ENCODE measurements at places on chromosomes 13 and 19. TPM values are rescaled to one million over a fixed set of nuclear protein-coding genes. Genes with fewer than 3 reads are reported as not detected.

GRCh38 chr19:33399745-33400681 is 26.5 kb downstream of the CEBPG start:
- no peak for DNase-seq

DNA sequence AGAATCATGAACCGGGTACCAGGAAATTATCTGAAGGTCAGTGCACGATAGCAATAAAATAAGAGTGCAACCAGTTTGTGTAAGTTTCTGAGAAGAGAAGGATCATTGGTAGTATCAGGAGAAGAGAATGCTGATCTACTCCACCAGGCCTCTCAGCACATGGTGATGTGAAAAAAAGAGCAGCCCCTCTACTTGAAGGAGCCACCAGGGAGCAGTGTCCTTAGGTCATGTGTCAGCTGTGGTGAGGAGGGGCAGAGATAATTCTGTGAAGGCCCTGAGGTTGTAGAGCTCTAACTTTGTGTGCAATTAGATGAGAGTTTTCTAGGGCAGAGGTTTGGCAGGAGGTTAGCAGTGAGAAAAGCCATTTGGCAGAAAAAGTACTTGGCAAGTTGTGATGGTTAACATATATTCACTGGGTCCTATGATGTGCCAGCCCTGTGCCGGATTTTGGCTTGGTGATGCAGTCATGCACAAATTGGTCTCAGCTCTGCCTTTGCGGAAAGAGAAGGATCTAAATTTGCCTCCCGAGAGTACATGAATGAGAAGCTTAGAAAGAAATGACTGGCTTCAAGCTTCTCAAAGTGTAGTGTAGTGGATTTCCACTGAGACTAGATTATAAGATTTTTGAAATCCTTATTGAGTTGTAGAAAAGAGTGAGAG is 19.2 kb upstream of the ZC3H13 start:
- no peak for DNase-seq

C19orf85 gene
- not detected for total RNA-seq

DNA sequence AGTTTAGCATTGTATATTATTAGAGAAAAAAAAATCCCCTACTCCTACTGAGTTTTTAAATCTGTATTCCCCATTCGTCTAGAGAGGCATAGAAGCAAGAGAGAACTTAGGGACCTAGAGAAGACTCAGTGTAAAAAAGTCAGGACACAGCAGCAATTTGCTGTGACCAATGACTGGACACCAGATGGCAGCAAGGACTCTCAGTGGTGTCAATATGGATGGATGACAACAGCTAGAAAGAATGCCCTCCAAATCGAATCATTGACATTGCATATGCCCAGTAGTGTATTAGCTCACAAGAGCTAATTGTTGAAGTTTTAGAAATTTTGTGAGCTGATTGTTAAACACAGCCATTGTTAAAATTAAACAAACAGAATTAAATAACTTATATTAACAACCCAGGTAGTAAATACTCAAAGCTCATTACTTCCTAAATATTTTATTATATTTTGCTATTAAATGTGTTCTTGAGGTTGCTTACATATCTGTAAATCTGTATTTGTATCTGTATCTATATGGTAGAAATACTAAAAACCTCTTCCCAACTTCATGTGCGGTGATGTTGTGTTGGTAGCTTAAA is 43.9 kb downstream of the SIAH3 start:
- DNase-seq, result peak; percentile 36

SLC17A7 gene
- 0.45 TPM for total RNA-seq

GRCh38 chr19:10701955-10702525 is 801 bp downstream of the QTRT1 start:
- no peak for DNase-seq

DNA sequence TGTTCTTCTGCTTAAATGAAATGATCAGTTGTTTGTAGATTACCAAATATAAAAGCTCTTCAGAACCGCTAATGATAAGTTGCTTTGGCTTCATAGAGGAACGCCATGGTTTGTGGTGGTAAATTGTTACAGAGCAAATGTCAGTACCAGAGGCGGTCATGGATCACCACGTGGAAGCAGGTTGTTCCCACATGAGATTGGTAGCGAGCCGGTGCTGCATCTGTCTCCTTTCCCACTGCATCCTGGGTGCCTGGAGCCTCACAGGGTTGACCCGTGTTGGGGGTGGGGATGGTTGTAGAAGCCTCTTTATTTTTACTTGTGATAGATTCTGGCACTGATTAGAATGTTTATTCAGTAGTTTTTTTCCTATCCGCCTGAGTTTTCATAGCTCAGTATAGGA is 14.7 kb downstream of the GARRE1 start:
- DNase-seq, result no peak

DNA sequence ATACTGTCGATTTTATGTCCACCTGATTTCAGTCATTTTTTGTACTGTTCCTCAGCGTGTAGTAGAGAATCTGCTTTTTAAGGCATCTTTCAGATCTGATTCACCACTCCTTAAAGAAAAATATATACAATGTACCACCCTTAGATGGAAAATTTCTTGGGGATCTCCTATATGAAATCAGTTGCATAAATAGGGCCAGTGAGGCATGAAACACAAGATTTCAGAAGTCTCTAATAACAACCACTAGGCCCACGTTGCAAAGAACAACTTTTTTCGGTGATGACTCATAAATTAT is 1.4 kb downstream of the USP12 start:
- DNase-seq, result no peak

MBD3L2 gene
- total RNA-seq, result not detected

GRCh38 chr13:76886005-76886291 is 257 bp downstream of the KCTD12 start:
- DNase-seq, result no peak

UPF1 gene
- total RNA-seq, result 46.2 TPM

GRCh38 chr19:16091546-16092475 is 15.5 kb downstream of the TPM4 start:
- DNase-seq, result no peak

ZNF439 gene
- 0.47 TPM for total RNA-seq

- peak; percentile 96 for DNase-seq
Measured at GRCh38 chr19:33819880-33820781, 23.5 kb downstream of the KCTD15 start.

DNA sequence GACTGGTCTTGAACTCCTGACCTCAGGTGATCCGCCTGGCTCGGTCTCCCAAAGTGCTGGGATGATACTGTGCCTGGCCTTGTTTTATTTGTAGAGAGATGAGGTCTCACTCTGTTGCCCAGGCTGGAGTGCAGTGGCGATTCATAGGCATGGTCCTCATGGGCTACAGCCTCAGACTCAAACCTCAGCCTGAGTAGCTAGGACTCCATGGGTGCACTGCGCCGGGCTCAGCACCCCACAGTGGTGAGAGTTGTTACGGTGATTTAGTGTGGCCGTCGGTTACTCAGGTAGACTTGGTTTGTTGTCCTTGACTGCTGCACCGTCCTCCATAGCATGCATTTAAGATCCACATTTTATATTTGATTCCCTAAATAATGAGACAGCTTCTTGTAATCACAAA is 80.7 kb downstream of the SLC6A16 start:
- no peak for DNase-seq

- DNase-seq, result no peak
Measured at GRCh38 chr13:80955501-80955900, 614.6 kb upstream of the SPRY2 start.

BCL3 gene
- total RNA-seq, result 7.8 TPM

ATP4A gene
- not detected for total RNA-seq

- DNase-seq, result no peak
Measured at GRCh38 chr19:17490411-17490810, 20.1 kb downstream of the SLC27A1 start.

GRCh38 chr19:10295305-10295846 is 5.6 kb downstream of the ICAM5 start:
- DNase-seq, result no peak

Data from H4 (cell line).